ENCODE measurements at places on chromosomes 6 and 20.

DNA sequence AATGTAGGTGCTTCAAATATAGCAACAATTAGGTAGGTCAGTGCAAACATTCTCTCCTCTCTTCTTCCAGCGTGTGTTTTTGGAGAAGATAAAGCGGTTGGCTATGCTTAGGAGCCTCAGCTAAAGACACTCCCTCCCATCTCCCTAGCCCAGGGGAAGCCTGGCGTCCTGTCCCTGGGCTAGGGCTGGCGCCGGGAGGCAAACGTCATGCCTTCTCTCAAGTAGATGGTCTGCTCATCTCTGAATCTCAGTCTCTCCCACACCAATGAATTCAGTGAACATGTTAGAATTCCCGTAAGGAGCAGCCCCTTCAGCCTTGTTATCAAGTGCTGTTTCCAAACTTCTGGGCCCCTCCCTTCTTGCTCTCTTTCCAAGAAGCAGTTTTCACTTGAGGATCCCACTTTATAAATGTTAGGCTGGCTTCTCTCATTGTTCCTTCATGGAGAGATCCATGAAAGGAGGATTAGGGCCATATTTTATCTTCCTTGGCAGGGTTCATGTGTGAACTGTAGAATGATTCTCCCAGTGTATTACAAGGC, 142.8 kb downstream of the CLIC5 start:
- DNase-seq = no peak

DNA sequence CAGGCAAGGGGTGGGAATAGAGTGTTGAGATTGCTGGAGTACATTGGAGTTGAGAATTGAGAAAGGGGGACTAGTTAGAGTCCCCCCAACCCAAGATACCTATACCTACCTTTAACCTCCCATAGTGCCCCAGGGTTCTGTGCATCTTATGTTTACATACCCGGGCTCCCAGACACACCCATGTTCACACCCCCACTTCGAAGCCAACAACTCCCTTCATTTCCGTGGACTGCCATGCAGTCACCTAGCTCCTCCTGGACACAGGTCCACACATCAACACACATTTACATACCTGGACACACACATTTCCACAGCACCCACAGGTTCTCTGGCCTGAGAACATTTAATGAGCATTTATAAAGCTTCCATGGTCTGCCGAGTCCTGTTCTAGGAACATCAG, 5.1 kb downstream of the TMEM63B start:
- DNase-seq = peak; percentile 21

DNA sequence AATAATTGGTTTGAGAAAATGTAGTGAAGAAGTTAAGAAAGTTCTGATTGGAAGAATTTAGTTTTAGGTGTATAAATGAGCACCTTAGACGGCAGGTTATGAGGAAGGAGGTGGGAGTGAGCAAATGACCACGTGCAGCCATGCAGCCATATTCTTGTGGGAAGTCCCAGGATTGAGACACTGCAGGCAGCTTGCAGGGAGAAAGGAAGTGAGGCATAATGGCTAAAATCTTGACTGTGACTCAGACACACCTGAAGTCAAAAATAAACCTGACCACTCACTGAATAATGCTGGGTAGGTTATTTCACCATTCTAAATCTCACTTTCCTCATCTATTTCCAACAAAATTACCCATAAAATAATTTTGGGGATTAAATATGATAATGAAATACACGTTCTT, 16.6 kb downstream of the DSE start:
- no peak for DNase-seq

DNA sequence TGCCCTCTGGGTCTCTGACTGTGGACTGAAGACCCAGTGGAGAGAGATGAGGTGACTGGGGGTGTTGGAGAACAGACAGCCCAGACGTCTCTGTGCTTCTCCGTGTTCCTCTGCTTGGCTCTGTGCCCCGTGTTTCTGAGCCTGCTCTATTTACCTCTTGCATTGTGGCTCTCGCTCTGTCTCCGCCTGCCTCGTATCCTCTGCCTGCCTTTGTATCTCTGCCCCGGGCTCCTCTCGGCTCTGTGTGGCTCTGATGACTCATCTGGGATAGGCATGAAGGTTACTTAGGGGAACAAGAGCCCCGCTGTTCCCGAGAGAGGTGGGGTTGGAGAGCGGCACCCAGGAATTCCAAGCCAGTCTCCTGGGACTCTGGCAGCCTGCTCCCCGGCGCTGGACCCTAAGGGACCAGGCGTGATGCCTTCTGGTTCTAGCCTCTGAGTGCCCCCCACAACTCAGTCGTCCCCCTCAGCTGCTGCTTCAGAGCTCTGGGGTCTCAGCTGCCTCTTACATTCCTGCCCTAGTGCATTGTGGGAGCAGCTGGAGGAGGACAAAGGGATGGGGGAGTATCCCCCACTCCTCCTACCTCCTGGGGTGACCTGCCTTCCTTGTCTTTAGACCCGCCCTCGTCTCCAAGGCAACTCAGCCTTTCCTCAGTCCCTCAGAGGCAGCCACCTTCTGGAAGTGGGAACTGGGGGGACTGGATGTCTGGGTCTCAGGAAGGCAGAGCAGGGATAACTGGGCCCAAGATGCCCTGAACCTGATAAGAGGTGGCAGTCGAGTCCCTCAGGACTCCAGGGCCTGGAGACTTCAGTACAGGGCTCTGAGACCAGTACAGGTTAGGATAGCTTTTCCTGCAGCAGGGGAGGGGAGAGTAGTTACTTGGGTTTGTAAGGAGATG, 1.9 kb downstream of the DDR1 start:
- no peak for DNase-seq

- peak; percentile 79 for DNase-seq
Measured at GRCh38 chr6:32868257-32868788, 14.3 kb downstream of the PSMB9 start.

Measured in erythroblast (primary cell).